Stimulated activated naive B cell treated with anti-CD40 and anti-IgM and Interleukin-4, amounts not matched to agents 10 μg/mL and 1 μg/mL and 100 μg/mL, for 72 hours (primary cell): ENCODE measurements at places on chromosomes 16 and 17.

DNA sequence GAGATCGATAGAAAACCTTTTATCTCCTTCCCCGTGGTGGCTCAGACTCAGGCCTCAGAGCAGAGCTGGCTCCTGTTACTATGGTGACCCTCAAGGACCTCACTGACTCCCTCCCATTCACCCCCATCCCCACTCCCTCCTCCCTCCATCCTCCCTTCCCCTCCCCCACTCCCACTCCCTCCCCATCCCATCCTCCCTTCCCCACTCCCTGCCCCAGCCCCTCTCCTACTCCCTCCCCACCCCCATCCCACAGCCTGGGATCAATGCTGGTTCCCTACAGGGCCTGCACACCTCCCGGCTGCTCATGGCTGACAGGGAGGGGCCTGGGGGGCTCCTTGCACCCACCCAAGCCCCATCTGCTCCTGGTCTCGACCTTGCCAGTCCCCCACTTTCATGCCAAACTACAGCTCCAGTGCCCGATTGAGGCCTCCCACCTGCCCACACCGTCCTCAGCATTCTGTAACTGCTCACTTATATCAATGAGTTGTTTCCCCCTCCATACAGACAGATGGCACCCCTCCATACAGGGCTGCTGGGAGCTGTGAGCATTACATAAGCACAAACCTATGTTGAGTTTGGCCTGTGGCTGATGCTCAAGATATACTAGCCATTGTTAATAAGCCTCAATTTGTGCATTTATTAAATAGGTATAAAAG, 11.6 kb upstream of the RAI1 start:
- DNase-seq: no peak

GRCh38 chr16:2194166-2194834, 2.1 kb downstream of the CASKIN1 start:
- no peak for DNase-seq

DNA sequence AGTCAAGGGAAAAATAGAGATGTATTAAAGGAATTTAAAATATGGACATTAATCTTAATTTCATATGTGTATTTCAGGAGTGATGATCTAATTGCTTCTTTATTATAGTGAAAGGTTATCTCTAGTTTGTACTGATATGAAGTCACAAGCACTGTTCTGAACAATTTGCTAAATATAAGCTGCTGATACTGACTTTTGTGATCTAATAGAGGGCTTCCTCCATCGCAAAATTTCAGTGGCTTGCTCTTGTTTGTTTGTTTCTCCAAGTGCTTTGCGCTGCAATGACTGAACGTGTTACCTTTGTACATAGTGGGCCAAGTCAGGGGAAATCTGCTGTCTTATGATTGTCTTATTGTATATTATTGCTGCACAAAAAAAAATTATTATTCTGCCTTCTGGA, 307.0 kb downstream of the KCNJ2 start:
- no peak for DNase-seq

GRCh38 chr16:84502075-84502474, 2.4 kb downstream of the MEAK7 start:
- no peak for DNase-seq

DNA sequence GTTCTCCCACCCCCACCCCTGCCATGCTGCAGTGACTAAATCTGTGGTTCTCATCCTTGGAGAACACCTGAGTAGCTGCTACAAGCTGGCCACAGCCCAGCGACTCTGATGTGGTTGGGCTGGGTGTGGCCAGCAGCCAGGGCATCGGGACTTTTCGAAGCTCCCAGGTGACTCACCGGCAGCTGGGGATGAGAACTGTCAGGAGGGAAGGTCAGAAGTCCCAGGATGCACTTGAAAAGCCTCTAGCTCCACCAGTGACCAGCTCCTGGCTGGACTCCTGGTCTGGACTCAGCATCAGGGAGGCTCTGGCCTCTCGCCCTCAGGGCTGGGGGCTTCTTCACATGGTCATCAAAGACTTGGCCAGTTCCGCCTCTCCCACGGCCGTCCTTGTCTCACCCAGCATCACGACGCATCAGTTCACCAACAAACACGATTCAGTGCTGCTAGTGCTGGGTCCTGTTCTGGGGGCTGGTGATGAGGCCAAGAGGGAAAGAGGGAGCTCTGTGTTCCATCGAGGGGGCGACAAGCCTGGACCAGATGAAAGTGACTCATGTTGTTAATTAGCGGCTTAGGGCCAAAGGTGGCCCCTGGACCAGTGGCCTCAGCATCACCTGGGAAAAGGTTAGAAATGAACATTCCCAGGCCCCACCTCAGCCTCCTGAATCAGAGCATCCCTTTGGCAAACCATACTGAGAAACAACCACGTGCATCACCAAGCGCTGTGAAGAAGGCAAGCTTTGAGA, 3.9 kb upstream of the C17orf99 start:
- peak; percentile 48 for DNase-seq

DNA sequence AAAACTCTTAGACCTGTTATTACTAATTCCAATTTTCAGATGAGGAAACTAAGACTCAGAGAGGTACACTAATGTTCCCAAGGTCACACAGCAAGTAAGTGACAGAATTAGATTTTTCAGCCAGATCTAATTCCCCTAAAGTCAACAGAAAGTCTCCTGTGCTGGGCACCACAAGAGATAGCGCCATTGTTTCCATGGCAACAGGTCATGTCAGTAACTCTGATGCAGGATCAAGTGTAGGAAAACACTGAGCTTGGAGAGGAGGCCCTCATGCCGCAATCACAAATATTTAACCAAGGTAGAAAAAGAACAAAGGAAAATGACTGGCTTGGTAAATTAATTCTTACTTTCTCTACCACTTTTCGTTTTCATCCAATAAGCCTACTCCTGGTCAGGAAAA, 166.0 kb upstream of the CDH13 start:
- DNase-seq: no peak

DNA sequence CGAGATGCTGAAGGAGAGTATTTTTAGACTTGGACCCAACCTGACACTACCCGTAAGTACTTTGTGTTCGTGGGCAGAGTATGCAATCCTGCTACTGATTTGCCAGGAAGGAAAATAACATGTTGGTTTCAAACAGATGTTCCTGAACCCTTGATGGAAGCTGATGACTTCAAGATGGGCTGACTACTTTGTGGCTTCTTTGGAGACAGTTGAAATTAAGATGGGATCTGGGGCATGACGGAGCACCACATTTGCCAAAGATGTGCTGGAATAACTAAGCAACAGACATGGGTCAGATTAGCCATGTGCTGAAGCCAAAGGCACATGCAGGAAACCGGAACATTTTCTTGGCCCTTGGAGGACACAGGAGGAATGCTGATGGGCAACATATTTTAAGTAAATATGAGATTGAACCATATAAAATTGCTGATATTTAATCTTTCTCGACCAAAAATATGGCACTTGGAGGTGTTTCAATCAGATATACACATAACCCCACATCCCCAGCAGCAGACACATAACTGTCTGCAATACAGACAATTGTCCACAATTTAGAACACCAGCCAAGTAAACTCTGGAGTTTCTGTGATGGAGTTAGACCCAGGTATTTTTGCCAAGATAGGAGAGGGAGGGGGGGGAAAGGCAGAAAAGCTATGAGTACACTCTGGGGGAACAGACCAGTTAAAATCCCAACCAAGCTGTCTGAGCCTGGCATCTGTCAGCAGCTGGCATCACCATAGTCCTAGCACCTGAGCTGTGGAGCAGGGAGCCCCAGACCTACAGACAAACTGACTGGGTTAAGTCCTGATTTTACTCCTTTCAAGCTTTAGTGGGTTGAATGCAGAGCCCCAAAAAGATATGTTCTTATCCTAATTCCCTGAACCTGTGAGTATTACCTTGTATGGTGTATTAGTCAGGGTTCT, 329.4 kb upstream of the CDH5 start:
- no peak for DNase-seq

GRCh38 chr16:35798885-35799426, 2339.5 kb downstream of the TP53TG3F start:
- no peak for DNase-seq

DNA sequence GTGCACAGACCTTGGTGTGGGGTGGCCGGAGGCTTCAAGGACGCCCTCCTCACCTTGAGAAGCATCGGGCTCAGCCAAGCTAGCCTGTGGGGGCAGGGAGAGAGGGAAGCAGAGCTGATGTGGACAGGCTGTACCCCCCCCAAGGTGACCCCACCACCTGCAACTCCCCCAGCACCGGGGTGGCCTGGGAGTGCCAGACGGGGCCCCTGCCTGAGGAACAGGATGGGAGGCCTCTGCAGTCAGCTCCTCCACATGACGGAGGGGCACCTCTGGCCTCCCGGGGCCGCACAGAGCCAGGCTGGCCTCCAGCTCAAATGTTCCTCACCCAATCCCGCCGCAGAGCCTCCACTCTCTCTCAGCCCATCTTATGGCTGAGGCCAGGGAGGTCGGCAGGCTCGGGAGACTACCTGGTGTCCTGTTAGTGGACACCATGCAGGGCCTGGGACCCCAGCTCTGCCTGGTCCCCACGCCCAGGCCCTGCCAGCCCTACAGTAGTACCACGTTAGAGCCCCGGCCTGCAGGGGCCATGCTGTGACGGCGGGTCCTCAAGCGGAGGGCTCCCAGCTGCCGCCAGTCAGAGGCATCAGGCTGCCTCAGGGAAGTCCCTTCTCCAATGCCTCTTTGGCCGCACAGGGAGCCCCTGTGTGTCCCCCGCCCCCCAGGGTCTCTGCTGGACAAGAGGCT, 19.4 kb upstream of the SLC38A10 start:
- DNase-seq: no peak

DNA sequence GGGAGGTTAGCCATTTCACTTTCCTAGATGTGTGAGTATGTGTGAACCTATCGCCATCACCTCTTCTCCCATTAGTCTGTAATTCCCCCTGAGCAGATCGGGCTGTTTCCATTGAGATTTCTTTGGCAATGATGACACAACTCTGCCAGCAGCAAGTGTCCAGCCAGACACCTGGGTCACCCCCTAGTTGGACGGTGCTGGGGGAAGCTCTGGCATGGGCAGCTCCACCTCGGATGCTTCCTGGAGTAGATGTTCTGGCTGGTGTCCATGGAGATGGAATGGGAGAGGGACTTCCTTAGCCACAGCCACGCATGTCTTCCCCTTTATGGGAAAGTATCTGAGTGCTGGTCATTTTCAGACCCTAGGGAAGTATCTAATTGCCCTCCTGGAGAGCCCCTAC, 247.9 kb upstream of the RPL38 start:
- DNase-seq: no peak

DNA sequence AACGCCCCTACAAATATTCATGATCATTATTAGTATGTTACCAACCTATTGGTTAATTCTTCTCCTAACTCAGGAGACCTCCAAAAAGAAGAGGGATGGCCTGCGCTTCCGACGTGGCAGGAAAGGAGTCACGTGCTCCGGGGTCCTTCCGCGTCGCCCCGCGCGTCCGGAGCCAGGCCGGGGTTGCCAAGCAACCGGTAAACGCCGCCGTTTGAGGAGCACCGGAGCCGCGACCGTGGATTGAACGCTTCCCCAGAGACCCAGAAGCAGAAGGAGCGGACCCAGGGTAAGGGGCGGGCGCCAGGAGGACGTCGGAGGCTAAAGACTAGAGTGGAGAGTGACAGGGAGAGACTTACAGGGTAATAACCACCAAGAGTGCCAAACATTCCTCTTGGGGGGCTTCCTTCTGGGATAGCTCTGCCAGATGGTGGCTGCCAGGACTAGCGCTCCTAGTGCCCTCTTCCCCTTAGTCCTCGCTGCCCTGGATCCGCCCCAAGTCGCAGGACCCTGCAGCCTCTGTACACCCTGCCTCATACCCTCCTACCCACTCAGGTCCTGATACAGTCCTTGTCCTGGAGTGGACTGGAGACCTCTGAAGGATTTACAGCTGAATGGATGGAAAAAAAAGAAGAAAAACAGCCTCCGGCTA, at the start of gene DNAI2:
Gene DNAI2 (plus strand): TSS at position 175 of the 649 bp plus-strand sequence. CDS start 7,584 bp downstream, outside the sequence.
- no peak for DNase-seq

- no peak for DNase-seq
Measured at GRCh38 chr16:56245197-56245596, 53.9 kb downstream of the GNAO1 start.

- DNase-seq: no peak
Measured at GRCh38 chr16:67653128-67653788, 6.8 kb downstream of the ACD start.

- no peak for DNase-seq
Measured at GRCh38 chr16:30982548-30983288, 2.3 kb upstream of the HSD3B7 start.

DNA sequence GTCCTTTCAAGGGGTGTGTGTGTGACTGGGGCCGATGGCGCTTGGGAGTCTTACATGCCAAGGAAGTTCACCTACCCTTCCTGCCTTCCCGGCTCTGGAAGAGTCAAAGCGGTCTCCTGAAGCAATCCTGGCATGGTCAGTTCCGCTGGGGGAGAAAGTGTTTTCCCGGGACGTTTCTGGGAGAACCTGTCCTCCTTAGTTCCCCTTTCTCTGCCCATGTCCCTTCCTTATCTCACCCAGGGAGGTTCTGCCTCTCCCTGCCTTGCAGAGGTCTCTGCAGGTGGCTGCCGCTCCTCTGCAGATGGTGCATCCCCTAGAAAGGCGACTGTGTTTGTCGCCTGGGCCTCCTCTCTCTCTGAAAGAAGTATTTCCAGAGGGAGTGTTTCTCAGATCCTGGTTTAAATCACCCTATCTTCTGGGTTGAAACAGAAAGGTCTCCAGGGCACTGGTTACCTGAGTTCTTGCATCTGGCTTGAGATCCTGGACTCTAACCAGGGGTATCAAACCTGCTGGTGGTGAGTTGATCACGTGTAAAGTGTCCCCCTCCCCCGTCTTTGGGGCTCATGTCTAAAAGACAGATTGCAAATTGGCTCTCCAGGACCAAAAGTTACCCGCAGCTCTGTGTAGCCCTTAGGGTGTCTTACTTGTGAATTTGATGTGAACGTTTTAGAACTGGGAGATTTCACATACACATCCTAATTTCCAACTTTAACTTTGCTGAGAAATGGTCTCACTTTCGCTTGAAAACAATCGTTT, 1.9 kb downstream of the PRKCB start:
- DNase-seq: no peak

GRCh38 chr17:15480204-15480603, 12.8 kb upstream of the CDRT4 start:
- no peak for DNase-seq

GRCh38 chr17:58728798-58729197, 26.9 kb upstream of the PPM1E start:
- no peak for DNase-seq

GRCh38 chr16:66131156-66131807, 235.2 kb upstream of the CDH5 start:
- DNase-seq: no peak

DNA sequence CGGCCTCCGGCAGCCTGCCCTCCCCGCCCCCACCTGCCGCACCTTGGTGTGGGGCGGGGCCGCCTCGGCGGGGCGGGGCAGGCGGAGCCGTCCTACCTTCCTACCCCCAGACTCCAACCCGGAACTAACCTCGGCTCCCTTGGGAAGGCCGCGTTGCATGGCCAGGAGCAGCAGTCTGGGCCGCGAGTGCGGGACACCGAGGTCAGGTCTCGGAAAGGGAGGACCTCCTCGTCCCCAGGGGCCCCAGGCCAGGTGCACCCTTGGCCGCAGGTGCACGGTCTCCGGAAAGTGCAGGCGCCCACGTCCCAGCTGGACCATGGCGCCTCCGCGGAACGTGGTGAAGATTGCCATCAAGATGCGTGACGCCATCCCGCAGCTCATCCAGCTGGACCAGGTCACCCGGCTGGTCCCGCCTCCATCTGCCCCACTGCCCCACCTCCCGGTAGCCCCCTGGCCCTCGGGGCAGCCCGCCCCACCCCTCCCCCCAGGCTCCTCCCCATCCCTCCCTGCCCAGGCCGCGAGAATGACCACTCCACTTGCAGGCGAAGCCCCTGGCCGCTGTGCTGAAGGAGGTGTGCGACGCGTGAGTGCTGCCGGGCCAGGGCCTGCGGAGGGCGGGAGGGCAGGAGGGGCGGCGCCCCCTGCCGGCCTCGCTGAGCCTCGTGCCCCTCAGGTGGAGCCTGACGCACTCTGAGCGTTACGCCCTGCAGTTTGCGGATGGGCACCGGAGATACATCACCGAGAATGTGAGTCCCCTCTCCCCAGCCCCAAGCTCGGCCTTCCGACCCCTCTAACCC, at the start of gene ELMO3:
Gene ELMO3 (plus strand): TSS at position 121 of the 797 bp plus-strand sequence. CDS start 196 bp downstream, at position 317.
- no peak for DNase-seq
